ENCODE measurements at places on chromosomes 2 and 18.

DNA sequence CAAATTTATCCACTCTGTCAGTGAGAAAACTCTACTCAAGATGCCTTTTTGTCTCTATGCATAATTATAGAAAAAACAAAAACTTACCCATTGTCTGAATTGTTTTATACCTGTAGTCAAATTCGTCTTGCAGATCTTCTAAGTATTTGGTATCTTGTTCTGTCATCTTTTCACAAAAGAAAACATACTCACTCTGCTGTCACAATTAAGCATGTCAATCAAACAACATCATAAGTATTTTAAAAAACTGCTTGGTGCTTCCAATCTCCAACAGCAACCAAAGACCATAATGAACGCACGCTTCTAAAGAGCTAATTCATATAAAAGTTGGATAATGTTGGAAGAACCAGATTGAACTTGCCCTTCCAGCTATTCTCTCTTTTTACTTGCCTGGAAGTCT is 55.6 kb upstream of the STAT1 start:
- no peak overlapping the region for H3K4me3 ChIP-seq
- H3K27ac ChIP-seq: no peak overlapping the region
- DNase-seq: no peak
- no peaks in the 10 kb centered on the region for H3K36me3 ChIP-seq
- no peaks in the 10 kb centered on the region for H3K27me3 ChIP-seq

GRCh38 chr18:9446839-9447238 is 28.5 kb upstream of the RALBP1 start:
- H3K27me3 ChIP-seq: no peaks in the 10 kb centered on the region
- no peaks in the 10 kb centered on the region for H3K36me3 ChIP-seq
- H3K4me1 ChIP-seq: no peaks in the 10 kb centered on the region
- DNase-seq: no peak
- H3K27ac ChIP-seq: no peak overlapping the region

GRCh38 chr2:86281066-86281700 is 56.2 kb downstream of the REEP1 start:
- no peak overlapping the region for H3K4me3 ChIP-seq
- no peaks in the 10 kb centered on the region for H3K36me3 ChIP-seq
- no peak overlapping the region for H3K27ac ChIP-seq

DNA sequence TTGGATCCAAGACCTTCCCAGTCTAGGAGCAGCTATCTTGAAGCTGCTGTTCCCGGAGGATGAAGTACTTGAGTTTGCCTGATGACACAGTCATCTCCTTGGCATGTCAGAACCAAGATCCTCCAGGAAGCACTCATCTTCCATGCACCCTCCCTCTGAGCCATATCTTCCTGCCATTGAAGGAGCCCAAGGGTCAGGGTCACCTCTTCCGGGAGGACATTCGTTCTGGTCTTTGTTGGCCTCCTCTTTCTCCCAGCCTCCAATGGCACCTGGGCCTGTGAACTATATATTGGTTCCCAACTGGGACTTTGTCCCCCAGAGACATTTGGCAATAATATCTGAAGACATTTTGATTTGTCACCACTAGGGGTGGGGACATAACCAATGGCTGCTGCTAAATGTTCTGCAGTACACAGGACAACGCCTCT is 4.2 kb upstream of the MYO7B start:
- H3K4me3 ChIP-seq: no peak overlapping the region
- peaks cover 6% of the 10 kb centered on the region for H3K4me1 ChIP-seq
- H3K36me3 ChIP-seq: no peaks in the 10 kb centered on the region
- no peak for DNase-seq
- H3K27ac ChIP-seq: no peak overlapping the region

DNA sequence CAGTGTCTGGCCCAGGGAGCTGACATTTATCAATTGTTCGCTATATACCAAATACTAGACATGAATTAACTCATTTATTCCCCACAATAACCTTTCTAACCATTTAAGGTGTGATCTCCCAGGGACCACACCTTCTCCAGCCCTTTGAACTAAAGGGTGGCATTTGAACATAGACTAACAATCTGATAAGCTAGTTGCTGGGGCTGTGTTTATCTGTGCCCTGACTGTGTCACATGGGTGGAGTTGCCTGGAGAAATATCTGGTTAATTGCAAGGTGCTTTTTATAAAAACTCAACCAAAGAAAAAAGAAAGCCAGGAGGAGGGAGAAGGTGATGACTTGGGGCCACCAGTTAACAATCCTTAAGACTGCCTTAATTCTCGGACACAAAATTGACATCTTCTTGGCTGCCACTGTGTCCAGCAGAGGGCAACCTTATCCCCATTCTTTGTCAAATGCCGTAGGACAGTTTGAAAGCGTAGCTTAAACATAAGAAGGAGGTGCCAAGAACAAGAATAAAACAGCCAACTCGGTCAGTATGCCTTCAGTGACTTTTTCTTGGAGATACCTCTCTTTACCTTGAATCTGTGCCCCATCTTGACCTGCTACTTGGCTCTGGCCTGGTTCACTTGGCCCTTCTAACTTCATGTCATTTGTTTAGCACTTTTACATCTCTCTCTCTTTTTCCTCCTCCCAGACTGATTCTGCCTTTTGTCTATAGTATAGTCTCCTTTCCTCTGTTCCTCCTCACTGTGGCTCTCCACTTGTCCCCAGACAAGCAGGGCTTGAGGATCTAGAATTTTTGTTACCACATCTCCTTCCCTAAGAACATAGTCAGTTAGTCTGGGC is 183.4 kb downstream of the MYO3B start:
- H3K4me1 ChIP-seq: no peaks in the 10 kb centered on the region
- DNase-seq: peak; percentile 70
- no peaks in the 10 kb centered on the region for H3K27me3 ChIP-seq
- H3K36me3 ChIP-seq: no peaks in the 10 kb centered on the region
- no peak overlapping the region for H3K4me3 ChIP-seq

GRCh38 chr2:177429688-177430325 is 37.2 kb downstream of the AGPS start:
- no peaks in the 10 kb centered on the region for H3K4me1 ChIP-seq
- DNase-seq: no peak
- no peaks in the 10 kb centered on the region for H3K36me3 ChIP-seq
- no peak overlapping the region for H3K4me3 ChIP-seq

Measured in testis (tissue), 5 donors.